GM23248 (cell line): ENCODE measurements at places on chromosomes 7 and 10.

- DNase-seq: no peak
These were observed 12.0 kb downstream of the DRGX start for GRCh38 chr10:49383853-49384252.

- DNase-seq: no peak
These were observed 56.3 kb downstream of the IFIT5 start for GRCh38 chr10:89470628-89471027.

DNA sequence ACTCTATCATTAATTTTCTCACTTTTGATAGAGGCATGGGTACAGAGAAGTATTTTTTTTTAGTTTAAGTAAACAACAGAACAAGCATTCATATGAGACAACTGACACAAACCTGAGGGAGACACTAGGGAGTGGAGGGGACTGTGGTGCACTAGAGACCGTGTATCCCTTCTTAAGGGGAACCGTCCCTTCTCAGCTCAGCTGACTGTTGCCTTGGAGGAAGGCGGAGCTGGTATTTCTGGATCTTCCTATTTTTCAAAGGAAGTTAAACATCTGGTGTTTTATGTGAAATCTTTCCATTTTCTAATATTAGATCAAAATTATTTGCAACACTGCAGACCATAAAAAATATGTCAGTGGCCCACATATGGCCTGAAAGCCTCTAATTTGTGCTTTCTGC lies 113.6 kb upstream of the MACROH2A2 start:
- no peak for DNase-seq

DNA sequence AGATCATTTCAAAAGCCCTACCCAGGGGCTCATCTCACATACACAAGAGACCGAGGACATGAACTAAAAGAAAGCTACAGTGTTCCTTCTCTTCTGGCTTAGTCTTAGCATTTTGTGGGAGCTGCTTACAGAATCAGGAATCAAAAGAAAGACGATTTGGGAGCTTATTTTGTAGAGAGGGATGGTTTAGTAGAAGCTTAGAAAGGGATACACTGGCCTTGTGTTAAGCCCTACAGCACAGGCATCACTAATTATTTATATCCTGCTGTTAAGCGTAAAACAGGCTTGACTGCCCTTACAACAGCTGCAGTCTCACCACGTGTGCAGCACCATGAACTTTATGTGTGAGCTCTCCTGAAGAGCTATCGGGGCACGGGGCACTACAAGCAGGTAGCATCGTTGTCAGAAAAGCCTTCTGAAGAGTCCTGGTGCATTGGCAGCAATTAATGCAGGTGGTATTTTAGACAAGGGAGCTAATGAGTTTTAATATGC lies 798.3 kb downstream of the NXPH1 start:
- no peak for DNase-seq

- no peak for DNase-seq
These were observed 7.7 kb upstream of the KCNK18 start for GRCh38 chr10:117189557-117189956.

GRCh38 chr10:118216020-118216419 lies 126.1 kb downstream of the FAM204A start:
- no peak for DNase-seq

DNA sequence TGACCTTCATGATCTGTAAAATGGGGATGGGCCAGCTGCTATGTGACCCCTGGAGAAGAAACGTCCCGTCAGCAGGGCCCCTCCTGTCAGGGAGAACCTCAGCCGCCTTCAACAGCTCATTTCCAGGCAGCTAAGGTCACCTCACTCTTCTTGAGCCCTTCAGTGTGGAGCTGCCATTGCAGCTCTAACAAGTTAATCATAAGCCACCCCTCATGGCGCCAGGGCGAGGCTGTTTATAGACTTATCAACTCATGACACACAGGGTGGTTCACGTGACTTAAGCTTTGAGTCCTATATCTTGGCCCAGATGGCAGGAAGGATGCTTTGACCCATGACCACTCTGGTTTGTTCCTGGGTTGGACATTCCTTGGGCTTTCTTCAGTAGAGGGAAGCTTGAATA lies 315.1 kb downstream of the TNS3 start:
- peak; percentile 23 for DNase-seq

GRCh38 chr10:63503395-63503794 lies 17.8 kb upstream of the REEP3 start:
- DNase-seq: no peak

DNA sequence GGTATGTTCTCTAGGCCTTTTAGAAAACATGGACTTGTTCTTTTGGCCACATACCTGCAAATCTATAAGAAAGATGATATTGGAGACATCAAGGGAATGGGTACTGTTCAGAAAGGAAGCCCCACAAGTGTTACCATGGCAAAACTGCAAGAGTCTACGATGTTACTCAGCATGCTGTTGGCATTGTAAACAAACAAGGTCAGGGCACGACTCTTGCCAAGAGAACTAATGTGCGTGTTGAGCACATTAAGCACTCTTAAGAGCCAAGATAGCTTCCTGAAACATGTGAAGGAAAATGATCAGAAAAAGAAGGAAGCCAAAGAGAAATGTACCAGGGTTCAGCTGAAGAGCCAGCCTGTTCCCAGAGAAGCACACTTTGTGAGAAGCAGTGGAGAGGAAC lies 37.1 kb downstream of the SDK1 start:
- DNase-seq: no peak

GRCh38 chr7:80997841-80998240 lies 79.0 kb upstream of the SEMA3C start:
- no peak for DNase-seq

DNA sequence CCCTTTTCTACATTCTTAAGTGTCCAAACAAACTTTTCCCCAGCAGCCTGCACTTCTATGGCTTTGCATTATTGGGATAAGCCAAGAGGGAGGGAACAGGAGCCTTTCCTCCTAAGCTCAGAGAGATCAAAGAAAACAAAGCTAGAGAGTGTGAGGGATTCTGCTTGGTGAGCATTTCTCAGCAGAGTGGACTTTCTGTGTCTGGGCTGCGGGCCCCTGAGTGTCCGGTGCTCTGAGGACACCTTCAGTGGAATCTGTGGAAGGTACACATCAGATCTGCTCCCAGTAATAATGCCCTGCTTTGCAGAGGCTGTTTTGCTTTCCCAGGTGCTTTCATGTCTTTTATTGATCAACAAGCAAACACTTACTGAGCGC lies 50.2 kb downstream of the KCNMA1 start:
- DNase-seq: no peak

- DNase-seq: no peak
These were observed 4.3 kb downstream of the YWHAG start for GRCh38 chr7:76354516-76354915.

GRCh38 chr10:127618797-127619196 lies 69.7 kb downstream of the NPS start:
- DNase-seq: no peak

DNA sequence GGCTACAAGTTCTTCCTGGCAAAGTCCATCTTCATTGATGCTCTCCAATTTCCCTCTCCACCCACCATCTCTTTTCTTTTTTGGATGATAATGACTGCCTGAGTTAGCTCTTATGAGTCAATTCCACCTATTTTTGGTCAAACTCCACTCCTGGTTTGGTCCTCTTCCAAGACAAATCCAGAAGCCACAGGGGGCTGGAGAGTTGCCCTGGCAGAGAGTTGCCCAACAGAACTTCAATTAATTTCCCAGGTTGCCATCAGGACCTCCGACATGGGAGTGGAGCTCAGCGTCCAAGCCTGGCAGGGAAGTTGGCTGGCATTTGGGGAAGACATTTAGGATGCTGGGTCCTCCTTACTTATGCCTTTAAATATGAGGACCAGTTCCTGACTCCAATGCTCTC lies 29.2 kb upstream of the KCNMA1 start:
- DNase-seq: peak; percentile 10

DNA sequence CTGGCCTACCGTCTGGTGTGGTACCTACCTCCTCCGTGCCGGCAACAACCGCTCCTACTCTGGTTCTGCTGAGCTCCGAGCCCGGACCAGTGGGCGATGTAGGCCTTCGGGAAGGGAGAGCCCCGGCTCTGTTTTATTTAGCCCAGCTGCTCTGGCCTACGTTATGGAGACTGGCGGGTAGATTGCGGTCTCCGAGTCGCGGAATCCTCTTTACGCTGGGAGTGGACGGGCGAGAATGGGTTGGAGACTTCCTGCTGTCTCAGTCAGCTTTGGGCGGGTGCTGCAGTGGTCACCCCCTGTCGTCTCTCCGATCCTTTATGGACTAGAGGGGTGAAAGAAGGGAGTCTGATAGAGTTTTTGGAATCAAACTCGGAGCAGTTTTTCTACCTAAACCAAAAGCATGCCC lies 406 bp downstream of the CBLL1 start:
- no peak for DNase-seq

DNA sequence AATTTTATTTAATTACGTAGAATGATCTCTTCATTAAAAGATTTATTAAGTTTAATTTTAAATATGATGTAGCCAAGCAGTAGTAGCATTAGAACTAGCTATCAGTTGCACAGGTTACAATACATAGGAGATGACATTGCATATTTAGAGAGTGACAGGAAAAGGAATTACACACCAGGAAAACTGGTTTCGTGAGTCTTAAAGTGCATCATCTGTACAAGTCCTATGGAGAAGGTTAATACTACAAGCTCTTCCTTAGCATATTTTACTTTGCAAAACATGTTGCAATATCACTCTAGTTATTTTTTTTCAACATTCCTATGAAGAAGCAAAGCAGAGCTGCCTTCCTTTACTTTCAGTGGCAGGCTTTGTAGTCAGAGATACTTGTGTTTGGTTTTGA lies 20.2 kb upstream of the SEM1 start:
- DNase-seq: no peak

DNA sequence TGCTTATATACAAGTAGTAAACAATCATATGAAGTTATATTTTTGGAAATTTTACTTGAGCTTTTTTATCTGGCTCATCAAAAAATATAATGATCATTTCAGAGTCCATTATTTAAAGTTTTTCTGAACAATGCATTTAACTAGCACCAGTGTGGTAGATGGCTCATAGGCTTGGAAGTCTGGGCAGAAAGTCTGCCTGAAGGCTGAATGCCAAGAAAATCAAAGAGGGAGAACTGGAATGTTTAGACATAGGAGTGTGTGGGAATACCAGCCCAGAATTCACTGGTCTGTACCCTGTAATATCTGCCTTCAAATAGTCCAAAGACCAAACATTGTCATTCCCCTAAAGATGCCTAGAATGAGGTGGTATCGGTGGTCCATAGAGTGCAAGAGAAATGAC lies 40.3 kb upstream of the ANK3 start:
- DNase-seq: peak; percentile 81

DNA sequence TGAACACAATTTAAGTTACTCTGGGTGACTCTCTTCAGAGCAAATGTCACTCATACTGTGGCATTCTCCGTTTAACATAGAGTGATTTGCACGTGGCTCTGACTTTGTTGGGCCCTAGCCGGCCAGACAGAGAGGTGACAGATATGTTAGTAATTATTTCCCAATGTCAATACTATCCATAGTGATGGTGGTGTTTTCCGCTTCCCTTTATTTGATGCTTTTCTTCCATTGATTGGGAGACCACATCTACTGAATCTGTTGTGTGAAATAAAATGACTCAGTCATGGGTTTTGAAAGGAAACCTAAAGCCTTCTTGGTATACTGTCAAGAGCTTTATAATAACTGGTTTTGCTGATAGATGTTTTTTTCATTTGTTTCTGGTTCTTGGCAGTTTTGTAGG lies 7.4 kb downstream of the AVL9 start:
- peak; percentile 25 for DNase-seq

DNA sequence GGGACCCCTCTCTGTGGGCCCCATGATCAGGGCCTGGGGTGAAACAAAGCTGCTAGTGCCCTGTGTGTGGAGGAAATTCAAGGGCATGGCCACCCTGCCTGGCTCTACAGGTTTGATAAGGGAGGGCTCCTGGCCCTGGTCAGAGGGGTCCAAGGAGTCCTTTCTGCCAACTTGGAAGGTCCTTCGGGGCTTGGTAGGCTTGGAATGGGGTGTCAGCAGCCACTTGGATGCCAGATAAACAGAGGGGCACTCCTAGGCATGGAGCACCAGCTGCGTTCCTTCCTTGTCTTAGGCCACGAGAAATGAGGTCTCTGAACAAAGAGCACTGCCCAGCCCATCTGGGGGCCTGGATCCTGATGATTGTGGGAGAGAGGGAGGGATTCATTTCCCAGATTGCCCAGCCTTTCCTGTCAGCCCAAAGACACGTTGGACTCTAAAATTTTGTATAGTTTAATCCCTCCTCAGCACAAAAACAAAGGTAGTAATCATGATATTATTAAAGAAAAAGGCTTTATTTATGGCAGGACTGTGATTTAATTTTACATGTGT lies 5.1 kb downstream of the MTURN start:
- DNase-seq: no peak

DNA sequence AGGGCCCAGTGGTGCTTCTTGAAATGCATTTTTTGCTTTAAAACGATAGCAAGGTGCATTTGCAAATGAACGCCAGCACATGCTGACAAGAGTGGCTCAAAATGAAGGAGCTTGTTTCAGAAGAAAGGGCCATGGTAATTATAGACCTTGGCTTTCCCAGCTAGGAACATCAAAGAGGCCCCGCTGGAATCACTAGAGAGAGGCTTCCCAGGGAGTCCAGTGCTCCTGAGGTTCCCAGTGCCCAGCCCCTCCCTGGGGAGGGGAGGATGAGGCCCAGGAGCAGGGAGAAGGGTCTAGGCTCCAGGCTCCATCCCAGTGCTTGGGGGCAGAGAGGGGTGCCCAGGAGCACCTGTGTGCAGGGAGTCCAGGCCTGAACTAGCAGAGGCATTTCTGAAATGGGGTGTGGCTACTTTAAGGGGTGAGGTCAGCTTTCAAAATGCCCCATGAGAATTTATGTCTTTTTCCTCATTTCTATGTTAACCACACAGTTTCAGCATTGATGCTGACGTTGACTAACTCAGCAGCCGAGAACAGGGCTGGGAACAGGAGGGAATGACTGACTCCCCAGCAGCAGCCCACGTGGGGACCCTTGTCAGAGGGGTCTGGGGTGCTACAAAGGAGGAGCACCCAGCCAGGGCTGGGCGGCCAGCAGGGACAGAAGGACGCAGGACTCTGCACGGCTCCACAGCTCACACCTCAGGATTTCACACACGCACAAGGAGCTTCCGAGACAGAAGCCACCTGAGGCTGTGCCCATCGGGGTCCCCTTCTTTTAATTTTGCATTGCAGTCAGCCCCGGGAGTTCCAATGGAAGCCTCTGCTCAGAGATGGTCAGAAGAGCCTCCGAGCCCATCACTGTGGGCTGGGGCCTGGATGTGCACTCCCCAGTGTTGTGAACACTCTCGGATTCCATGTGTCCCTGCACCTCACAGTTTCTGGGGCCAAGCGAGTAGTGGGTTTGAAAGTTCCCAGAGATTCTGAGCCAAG lies 570.2 kb downstream of the PTPRN2 start:
- DNase-seq: no peak

GRCh38 chr7:107999779-108000560 lies 3.0 kb downstream of the LAMB1 start:
- peak; percentile 45 for DNase-seq

DNA sequence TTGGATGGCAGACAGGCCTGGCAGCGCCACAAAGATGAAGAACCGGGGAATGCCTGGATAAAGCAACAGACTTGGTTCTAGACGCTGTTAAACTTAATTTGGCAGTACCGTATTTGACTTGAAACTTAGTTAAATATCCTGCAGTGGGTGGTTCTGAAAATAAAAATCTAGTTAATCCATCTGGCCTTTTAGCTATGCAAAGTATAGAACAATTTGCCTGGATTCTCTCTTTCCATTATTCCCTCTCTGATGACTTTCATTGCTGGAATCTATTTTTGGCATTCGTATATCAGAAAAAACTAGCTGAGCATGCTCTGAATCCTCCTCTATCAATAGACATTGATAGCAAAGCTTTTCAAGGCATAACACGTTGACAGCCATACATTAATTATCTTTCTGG lies 203.6 kb downstream of the MACC1 start:
- no peak for DNase-seq
